NAMALWA (cell line): ENCODE measurements at places on chromosomes 4 and X.
A peak's percentile ranks its signal among the peaks of the same experiment; 100 is the strongest.

GRCh38 chrX:132491191-132491590, 2.4 kb upstream of the MBNL3 start:
- peak; percentile 80 for DNase-seq

- peak; percentile 90 for DNase-seq
These were observed 10.3 kb downstream of the CYP4V2 start for GRCh38 chr4:186201535-186202230.

GRCh38 chrX:56729152-56729850, at the start of gene NBDY:
Gene NBDY (plus strand): TSS chrX:56729243. CDS start chrX:56729354, 111 bp downstream.
- DNase-seq, result peak; percentile 64

DNA sequence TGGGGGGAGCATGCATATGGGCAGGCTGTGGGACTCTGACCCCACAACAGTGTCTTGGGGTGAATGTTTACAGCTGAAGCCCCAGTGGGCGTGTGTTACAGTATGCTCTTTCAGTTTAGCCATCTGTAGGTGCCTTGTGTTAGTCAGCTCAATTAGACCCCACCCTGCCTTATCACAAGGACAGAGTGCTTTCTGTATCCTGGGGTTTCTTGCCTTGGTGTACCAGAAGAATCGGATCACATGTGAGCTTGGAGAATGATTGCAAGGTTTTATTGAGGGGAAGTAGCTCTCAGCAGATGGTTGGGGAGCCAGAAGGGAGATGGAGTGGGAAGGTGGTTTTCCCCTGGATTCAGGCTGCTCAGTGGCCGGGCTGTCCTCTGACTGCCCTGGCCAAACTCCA, 27.3 kb downstream of the SH3BGRL start:
- no peak for DNase-seq

DNA sequence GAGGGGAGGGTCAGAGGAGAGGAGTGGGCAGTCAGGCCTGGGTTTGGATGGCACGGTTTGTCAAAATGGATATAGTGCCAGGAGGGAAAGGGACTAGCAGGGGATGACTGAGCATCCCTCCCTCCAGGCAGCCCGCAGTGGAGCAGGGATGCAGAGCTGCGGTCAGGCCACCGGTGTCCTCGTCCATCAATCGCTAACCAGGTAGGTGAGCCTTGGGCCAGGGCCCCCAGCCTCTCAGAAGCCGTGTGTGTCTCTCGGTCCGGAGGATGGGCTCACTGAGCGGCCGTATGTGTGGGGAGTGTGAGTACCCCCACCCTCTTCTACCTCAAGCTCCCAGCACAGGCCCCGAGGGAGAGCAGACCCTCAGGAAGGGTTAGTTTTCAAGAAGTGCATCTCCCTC, 538 bp upstream of the CYTL1 start:
- no peak for DNase-seq
